Stimulated activated CD8-positive, alpha-beta memory T cell treated with anti-CD3 and anti-CD28 coated beads, Interleukin-7, amount 100 ng/mL, for 48 hours (primary cell): ENCODE measurements at places on chromosomes 7 and 10.

GRCh38 chr7:47591089-47591654 lies 9.3 kb upstream of the TNS3 start:
- no peak for DNase-seq

- no peak for DNase-seq
These were observed 10.4 kb downstream of the GRM3 start for GRCh38 chr7:86653919-86654659.

GRCh38 chr7:150744041-150744656 lies 6.9 kb downstream of the GIMAP5 start:
- DNase-seq: no peak

DNA sequence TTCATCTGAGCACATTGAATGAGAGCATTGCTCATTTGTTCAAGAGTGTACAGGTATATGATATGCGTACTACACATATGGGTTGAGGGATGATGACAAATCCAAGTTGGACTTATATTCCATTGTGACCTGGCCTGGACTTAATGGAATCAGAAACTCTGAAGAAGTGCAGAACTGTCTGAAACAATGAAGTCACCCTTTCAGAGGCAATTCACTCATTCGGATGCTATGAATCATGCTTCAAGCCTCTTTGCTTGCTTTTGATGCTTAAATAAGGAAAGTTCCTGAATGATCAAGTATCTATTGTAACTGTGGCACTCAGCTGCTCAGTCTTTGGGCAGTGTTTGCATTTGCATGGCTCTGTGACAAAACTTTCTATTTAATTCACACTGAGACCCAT lies 93.4 kb downstream of the ZNF365 start:
- DNase-seq: no peak

DNA sequence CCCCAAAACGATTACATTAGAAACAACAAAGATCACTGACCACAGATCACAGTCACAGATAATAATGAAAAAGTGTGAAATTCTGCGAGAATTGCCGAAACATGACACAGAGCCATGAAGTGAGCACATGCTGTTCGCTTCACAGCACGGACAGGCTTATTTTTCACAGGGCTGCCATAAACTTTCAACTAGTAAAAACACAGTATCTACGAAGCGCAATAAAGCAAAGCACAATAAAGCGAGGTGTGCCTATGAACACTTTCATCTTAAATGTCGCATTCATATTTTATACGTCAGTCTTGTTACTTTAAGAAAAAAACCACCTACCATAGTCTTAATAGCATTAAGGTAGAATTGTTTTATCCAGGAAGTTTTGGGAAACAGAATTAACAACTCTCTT lies 51.5 kb downstream of the ESYT2 start:
- no peak for DNase-seq

DNA sequence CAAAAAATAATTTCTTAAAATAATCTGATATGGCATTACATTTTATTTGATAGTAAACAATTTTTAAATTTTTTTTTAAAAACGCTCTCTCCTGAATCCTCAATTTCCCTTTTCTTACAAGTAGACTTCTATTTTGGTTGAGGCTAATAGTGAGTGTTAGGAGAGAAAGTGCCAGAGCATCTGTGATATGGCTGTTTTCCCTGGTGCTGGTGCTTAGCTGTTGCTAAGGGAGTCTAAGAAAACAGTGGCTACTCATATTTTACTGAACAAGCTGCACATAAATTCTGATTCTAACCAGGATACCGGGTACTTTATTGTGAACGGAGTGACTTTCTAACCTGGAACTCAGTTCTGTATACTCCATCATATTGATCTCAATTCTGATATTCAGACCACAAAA lies 311.1 kb upstream of the KIAA1217 start:
- DNase-seq: no peak

DNA sequence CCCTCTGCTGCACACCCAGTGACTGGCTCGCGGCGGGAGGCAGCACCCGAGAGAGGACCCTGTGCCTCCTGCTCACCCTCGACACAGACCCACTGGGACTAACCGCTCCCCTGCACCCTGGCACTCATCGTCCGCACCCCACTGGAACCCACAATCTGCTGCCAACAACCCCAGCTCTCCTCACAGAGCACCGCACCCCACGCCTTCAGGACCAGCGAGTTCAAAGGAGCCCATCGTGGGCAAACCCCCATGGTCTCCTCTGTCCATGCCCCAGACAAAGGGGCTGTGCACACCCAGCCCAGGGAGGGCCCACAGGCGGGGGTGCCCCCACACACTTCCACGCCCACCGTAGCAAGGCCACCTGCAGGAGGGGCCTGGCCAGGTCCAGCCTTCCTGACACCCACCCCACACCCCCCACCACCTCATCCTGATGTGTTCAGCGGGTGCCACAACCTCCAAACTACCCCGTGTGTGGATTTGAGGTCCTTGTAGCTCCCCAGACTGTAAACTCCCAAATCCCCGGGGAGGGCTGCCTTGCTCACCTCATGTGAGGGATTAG lies 14.0 kb downstream of the RASGEF1A start:
- DNase-seq: no peak

DNA sequence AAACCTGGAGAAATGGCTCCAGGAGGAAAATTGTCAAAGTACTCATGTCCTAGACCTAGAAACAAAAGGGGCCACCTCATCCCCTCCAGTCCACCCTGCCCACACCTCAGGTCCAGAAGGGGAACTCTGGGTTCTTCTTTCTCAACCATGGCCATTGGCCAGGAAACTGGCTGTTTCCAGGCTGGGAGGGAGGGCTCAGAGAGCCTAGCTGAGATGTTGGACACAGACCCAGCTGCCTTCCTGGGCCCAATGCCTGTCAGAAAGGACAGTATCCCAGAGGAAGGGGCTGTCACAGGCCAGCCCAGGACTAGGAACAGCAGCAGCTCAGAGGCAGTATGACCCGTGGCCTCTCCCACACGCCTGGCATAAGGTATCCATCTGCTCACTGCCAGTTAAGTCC lies 9.6 kb downstream of the GRID1 start:
- DNase-seq: no peak

GRCh38 chr10:107126512-107127065 lies 37.9 kb downstream of the SORCS1 start:
- DNase-seq: no peak
